ENCODE measurements at places on chromosomes 4 and X. TPM values are rescaled to one million over a fixed set of nuclear protein-coding genes. Genes with fewer than 3 reads are reported as not detected.

The WAS gene
- total RNA-seq = 0.28 TPM

The BBS12 gene
- 2.8 TPM for total RNA-seq

The ZBTB49 gene
- 2.8 TPM for total RNA-seq

The LINC00632 gene
- total RNA-seq = 1.7 TPM

The TBC1D14 gene
- 40.4 TPM for total RNA-seq

The F8A3 gene
- total RNA-seq = 0.53 TPM

The IGSF1 gene
- total RNA-seq = 0.32 TPM

The PNMA3 gene
- 0.25 TPM for total RNA-seq

The LAGE3 gene
- total RNA-seq = 64.7 TPM

The MAGEC3 gene
- total RNA-seq = not detected

The EDA2R gene
- 12.2 TPM for total RNA-seq

The CUL4B gene
- total RNA-seq = 42.8 TPM

The SPANXB1 gene
- 2.0 TPM for total RNA-seq

The STPG2 gene
- total RNA-seq = not detected

The RAI2 gene
- 0.14 TPM for total RNA-seq

The RNF128 gene
- total RNA-seq = not detected

The USP51 gene
- total RNA-seq = 0.43 TPM

The TLL1 gene
- total RNA-seq = 0.22 TPM
